WTC11 (cell line): ENCODE measurements at places on chromosomes 13 and 19.

- no peak for DNase-seq
These were observed 15.2 kb upstream of the STRN4 start for GRCh38 chr19:46761418-46761831.

DNA sequence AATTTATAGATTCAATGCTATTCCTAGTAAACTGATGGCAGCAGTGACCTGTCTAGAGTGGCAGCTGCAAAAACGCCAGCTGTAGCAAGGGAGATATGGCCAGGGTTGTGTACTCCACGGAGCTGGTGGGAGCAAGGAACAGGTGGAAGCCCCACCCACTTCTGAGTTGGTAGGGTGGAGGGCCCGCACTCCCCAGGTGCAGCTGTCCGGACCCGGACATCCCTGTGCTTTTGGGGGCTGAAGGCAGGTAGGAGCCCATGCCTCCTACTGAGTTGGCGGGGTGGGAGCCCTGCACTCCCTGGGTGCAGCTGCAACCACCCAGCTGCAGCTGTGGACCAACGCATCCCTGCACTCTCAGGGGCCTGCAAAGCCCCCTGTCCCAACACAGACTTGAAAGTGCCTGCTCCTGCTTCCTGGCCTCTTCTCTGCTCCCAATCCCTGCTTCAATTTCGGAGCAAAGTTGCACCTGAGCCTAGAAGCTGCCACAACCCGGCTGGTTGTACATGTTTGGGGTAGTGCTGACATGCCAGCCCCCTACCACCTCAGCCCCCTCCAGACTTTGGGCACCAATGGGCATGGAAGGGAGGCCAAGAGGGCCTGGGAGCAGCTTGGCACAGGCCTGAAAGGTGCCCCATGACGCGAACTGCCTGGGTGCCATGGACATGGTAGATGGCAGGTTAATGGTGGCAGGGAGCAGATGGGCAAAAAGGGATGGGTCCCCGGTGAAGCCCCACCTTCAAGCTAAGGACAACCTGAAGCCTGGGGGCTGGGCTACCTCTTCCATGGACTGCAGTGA lies 19.8 kb downstream of the UGGT2 start:
- no peak for DNase-seq

- no peak for DNase-seq
These were observed 286.3 kb downstream of the POU4F1 start for GRCh38 chr13:78317030-78317429.

GRCh38 chr19:40974633-40975037 lies 16.4 kb upstream of the CYP2B6 start:
- DNase-seq, result peak; percentile 84

- no peak for DNase-seq
These were observed 312.5 kb downstream of the DCLK1 start for GRCh38 chr13:35818633-35819067.

- no peak for DNase-seq
These were observed 28.9 kb downstream of the ARHGEF7 start for GRCh38 chr13:111143865-111144540.

- DNase-seq, result no peak
These were observed 1.1 kb upstream of the PRKCG start for GRCh38 chr19:53880711-53881481.

DNA sequence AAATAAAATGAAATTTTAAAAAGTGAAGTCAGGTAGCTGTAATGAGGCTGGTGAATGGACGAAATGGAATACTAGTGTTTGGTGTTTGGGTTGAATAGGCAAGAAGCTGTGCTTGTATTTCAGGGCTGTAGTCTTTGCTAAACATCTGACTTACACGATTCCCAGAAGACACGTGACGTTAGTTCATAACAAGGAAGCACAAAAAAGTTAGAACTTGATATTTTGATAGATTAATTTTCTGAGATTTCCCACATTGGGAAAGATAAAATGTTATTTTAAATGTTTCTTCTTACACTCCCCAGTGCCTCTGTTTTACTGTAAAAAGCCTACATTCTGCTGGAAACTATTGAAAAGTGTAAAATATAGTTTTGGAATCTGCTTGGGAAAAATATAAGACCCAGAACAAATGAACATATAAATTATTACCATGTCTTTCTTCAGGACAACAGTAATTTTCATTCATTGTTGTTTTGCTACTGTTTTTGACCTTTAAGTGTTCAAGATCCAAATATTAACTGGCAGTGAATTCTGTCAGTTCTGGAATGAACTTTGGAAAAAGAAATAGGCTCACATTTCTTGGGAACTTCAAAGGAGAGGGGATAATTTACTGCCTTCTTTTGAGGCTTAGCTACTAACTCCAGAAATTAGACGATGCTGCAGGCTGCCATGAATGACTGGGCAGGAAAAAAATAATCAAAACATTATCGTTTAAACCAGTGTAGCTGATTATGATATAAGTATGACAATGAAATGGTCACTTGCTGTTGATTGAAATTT lies 241.3 kb downstream of the SLITRK6 start:
- no peak for DNase-seq

DNA sequence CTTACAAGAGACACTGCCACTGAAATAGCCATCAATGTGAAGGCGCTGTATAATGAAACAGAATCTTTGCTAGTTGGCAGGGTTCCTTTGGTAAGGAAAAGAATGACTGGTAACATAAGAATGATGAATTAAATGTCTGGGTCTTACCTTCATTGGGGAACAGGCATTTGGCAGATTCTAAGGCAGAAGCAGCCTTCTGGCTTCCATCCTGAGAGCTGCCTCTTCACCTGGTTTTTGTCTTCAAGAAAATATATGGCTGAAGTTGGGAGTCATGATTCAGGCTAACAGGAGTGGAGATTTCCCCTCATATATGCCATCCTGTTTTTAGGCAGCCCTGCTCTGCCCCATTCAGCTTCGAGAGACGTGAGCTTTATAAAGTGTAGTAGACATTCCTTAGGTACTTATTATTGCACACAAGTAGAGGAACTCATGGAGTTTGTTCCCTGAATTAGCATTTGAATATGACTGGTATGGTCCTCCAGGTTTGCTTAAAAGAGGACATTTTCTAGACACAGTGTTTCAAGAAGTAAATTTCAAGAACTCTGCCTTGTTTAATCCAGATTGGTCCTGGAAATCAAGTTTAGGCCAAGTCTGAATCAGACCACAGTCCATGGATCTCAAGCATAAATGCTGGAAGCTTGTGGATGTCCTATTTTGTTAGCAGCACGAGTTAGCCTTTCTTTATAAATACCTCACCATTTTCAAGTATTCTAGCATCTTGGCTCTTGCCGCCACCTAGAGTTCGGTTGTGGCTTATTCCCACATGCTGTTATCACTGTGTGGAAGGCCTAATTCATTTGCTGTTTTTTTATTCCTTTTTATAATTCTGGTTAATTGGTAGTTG lies 56.2 kb upstream of the AKAP11 start:
- peak; percentile 42 for DNase-seq

- DNase-seq, result no peak
These were observed 483.1 kb downstream of the GPC6 start for GRCh38 chr13:93709506-93710244.

DNA sequence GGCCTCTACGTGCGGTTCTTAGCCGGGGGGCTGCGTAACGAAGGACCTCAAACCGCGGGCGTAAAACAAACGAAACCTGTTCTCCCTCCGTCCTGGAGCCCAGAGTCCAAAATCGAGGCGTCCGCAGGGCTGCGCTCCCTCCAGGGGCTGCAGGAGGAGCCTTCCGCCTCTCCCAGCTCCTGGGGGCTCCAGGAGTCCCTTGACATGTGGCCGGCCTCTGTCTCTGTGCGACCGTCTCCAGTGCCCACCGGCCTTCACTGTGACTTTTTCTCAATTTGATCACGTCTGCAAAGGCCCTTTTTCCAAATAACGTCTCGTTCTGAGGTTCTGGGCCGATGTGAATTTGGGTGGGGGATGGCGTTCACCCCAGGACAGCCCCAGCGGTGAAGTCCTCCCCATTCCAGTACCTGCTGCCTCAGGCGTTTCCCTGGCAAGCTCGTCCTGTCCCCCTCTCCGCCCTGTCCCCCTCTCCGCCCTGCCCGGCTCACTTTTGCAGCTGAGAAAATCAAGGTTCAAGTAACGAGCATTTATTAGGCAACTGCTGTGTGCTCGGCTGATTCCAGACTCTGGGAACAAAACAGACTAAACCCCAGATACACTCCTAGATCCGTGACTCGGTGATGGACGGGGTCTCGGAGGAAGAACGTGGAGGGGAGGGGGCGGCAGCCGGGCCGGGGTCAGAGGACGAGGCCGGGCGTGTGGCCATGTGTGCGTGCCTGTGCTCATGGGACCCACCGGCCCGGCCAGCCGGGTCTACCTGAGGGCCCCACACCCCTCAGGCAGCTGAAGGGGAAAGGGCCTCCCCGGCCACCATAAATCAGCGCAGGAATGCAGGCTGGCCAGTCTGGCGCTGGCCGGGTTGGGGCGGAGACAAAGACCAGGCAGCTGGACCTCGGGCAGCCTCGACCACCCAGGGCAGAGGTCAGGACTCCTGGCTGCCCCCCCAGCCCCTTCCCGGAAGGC lies 28.1 kb upstream of the WDR18 start:
- peak; percentile 25 for DNase-seq

- DNase-seq, result no peak
These were observed 131.5 kb downstream of the SHISA2 start for GRCh38 chr13:25920277-25920676.

- no peak for DNase-seq
These were observed 77.0 kb downstream of the STARD13 start for GRCh38 chr13:33208290-33209220.

GRCh38 chr19:36140304-36141038 lies 605 bp downstream of the CAPNS1 start:
- DNase-seq, result peak; percentile 60

DNA sequence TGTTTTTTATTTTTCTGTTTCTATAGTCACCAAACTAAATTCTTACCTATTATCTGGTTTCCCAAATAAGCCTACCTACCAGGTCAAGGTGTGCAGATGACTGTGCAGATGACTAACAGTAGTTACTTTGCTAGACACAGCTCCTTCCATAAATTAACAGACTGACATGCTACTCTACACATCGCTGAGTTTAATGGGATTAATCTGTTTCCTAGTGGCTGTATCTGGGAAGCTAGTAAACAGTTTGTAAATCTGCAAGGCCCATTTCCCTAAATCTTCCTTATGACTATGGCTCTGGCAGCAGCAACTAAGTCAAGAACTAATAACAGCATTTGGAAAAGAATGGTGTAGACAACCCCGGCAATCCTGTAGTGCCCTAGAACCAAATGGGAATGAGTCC lies 27.9 kb downstream of the MIPEP start:
- DNase-seq, result no peak

- no peak for DNase-seq
These were observed 23.8 kb downstream of the SPATA13 start for GRCh38 chr13:24184265-24184841.

- no peak for DNase-seq
These were observed 3.9 kb downstream of the MYO1F start for GRCh38 chr19:8573316-8573715.

DNA sequence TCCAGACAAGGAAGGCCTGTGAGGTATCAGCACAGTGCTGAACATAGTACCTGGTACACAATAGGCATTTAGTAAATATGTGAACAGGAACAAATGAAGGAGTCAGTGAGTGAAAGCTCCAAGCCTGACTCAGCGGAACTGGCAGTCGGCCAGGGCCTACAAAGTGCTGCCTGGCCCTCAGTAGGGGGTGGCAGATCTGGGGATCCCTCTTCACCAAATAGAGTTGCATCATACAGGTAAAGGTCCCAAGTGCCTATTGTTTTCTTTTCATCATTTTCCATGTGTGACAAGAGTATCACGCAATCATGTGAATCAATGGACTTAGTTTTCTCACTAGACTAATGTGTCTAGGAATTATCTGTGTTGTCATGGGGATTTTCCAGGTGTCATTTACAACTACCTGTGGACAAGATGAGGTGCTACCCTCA lies 9.2 kb downstream of the CYP2B6 start:
- DNase-seq, result no peak

DNA sequence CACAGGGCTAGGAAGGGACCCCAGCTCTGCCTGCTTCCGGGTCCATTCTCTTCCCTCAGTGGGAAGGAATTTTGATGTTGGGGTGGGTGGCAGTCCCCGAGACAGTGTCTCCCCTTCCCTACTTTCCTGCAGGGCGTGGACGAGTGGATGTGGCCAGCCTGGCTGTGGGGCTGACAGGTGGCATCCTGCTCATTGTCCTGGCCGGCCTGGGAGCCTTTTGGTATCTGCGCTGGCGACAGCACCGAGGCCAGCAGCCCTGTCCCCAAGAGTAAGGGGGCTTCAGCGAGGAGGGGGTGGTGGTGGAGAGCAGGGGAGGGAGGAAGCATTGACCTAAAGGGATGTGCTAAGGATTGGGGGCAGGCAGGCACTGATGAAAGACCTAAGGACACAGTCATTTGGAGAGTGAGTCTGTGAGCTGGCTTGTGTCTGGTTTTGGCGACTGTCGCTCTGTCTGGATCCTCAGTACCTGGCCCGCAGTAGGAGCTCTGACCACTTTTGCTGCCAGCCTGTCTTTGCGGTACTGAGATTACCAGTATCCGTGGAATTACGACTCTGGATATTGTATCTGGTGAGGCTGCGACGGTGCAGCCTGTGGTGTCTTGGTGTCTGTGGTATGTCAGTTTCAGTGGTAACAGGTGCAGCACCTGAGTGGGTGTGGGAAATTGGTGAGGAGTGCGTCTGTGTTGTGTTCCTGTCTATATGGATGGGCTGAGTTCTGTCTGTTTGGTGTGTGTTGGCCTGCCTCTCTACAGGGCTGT lies 2.4 kb upstream of the PRR12 start:
- DNase-seq, result no peak

- no peak for DNase-seq
These were observed 21.1 kb downstream of the ELL start for GRCh38 chr19:18500799-18501198.

GRCh38 chr13:96075953-96076543 lies 13.9 kb upstream of the HS6ST3 start:
- DNase-seq, result no peak

GRCh38 chr13:112704308-112705145 lies 14.7 kb downstream of the ATP11A start:
- peak; percentile 14 for DNase-seq

DNA sequence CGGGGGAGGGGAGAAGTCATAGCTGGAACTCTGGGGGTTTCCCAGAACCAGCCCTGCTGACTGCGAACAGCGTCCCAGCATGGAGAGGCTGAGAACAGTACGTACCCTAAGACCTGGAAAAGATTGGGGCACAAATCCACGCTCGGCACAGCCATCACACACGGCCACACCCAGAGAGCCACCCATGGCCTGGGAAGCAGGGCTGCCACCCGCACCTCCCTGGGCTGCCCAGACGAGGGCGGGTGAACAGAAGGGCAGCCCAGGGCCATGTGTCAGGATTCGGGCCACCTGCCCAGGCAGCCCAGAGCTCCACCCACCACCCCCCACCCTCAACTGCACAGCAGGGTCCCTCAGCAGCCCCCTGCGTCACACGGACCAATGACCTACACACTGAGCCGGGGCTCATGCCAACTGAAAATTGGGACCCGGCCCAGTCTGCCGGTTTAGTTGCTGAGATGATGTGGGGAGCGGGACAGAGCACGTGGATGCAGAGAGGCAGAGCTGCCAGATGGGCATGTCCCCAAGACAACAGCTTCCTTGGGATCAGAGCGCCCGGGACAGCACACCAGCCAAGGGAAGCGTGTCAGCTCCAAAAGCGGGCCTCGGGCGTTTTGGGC lies 8.5 kb downstream of the UBXN6 start:
- no peak for DNase-seq

- DNase-seq, result no peak
These were observed 42.6 kb downstream of the KPNA3 start for GRCh38 chr13:49749848-49750247.

- DNase-seq, result peak; percentile 96
These were observed 7.6 kb downstream of the EGLN2 start for GRCh38 chr19:40806423-40807146.

- no peak for DNase-seq
These were observed 766.4 kb upstream of the KLHL1 start for GRCh38 chr13:70874636-70875035.
